ENCODE measurements at places on chromosomes 5 and 9.

- no peak for DNase-seq
These were observed 39.5 kb downstream of the CCDC171 start for GRCh38 chr9:15592317-15592716.

- DNase-seq = no peak
These were observed 543.7 kb downstream of the DMRTA1 start for GRCh38 chr9:22990349-22990748.

GRCh38 chr5:149424371-149425315 lies 45.6 kb upstream of the IL17B start:
- DNase-seq = no peak

GRCh38 chr9:134965851-134966250 lies 48.1 kb upstream of the FCN1 start:
- no peak for DNase-seq

DNA sequence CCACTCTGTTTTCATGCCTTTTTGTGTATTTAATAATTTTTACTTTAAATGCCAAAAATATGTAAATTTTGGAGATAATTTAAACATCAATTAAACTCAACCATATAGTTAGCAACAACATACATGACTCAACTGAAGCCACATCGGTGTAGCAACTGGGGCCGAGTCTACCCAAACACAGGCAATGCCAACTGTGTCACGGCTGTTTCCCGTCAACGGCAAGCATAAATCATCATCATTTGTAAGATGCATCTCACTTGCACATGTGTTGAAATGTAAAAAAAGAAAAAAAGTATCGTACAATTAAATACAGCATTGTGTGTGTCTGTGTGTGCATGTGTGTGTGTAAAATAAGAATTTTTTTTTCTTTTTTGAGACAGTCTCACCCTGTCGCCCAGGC lies 160.1 kb upstream of the TAS2R1 start:
- no peak for DNase-seq

- peak; percentile 13 for DNase-seq
These were observed 56.2 kb downstream of the SSBP2 start for GRCh38 chr5:81694726-81695125.

DNA sequence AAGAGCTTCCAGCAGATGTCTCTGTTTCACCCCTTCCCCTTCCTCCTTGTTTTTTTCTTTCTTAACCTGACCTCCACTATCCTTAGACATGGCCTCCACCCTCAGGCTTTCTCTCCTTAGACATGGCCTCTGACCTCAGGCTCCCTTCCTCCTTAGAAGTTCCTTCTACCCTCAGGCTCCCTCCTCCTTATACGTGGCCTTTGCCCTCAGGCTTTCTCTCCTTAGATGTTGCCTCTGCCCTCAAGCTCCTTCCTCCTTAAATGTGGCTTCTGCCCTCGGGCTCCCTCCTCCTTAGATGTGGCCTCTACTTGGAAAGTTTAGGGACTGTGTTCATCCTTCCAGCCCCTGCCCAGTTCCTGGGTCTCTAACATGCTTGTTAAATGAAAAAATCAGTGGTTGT lies 180.4 kb upstream of the S1PR3 start:
- DNase-seq = no peak

GRCh38 chr9:33404788-33405362 lies 2.5 kb upstream of the AQP7 start:
- DNase-seq = no peak

DNA sequence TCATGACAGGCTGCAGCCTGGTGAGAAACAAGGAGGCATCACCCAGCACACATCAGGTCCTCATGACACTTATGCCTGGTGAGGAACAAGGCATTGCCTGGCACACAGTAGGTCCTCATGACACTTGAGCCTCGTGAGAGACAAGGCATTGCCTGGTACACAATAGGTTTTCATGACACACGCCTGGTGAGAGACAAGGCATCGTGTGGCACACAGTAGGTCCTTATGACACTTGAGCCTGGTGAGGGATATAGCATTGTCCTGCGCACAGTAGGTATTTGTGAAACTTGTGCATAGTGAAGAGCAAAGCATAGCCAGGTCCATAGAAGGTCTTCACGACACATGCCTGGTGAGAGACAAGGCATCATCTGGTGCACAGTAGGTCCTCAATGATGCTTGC lies 23.5 kb downstream of the WHRN start:
- DNase-seq = no peak

DNA sequence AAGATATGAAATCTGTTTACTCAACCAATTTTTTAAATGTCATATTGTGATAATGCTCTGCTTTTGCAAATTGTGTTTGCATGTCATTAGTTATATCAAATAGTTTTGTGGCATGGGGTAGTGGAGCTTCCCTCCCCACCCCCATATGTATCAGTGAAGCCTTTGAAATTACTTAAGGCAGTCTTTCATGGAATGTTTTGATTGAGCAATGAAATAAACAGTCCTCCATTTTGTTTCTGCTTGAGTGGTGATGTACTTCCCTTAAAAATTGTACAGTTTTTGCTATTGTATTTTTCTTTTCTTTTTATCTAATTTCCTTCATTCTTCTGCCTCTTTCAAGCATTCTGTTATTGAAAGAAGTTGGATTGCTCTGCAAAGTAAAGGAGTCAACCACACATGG lies 3.5 kb downstream of the SOWAHA start:
- DNase-seq = no peak

GRCh38 chr5:154967421-154968024 lies 26.6 kb downstream of the MRPL22 start:
- DNase-seq = no peak

GRCh38 chr5:111453295-111453694 lies 59.0 kb downstream of the STARD4 start:
- no peak for DNase-seq

DNA sequence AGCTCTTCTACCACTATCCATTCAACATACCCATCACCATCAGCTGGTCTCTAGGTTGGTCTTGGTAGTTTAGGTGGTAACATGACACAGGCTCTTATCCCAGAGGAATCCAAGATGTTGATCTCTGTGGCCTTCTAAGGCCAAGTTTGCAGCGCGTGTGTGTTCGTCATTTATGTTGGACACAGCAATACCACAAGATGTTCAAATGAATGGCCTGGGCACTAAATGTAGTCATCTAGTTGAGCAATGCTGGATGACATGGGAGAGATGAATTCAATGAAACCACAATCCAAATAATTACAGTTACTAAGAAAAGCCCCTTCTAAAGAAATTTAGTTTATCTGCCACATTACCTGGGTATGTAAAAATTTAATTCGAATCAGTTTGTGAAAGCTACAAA lies 292.4 kb downstream of the MRPS30 start:
- no peak for DNase-seq

DNA sequence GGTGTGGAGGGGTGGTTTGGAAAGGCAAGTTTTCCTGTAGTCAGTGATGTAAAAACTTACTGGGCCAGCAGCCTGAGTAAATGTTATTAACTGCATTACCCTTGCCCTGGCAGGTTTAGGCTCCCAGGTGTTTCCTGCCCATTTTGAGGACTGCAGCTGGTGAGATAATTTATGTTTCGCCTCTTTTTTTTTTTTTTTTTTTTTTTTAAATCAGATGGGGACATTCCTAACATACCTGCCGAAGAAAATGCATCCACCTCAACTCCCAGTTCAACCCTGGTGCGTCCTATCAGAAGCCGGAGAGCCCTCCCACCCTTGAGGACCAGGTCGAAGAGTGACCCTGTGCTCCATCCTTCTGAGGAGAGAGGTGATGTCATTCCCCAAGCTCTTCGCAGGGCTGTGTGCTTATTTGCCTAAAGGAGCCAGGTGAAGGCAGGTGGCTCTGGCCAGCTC lies 60.6 kb downstream of the ENTREP1 start:
- no peak for DNase-seq

DNA sequence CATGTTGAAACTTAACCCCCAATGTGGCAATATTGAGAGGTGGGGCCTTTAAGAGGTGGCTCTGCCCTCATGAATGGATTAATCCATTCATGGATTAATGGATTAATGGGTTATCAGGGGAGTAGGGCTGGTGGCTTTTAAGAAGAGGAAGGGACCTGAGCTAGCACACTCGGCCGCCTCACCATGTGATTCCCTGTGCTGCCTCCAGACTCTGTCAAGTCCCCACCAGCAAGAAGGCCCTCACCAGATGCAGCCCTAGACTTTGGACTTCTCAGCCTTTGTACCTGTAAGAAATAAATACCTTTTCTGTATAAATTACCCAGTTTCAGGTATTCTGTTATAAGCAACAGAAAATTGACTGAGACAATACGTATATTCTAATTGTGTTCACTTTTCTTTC lies 272.2 kb upstream of the DMRT1 start:
- DNase-seq = no peak

Data from left kidney (tissue), 8 donors.